ENCODE measurements at places on chromosomes 6 and 20.

DNA sequence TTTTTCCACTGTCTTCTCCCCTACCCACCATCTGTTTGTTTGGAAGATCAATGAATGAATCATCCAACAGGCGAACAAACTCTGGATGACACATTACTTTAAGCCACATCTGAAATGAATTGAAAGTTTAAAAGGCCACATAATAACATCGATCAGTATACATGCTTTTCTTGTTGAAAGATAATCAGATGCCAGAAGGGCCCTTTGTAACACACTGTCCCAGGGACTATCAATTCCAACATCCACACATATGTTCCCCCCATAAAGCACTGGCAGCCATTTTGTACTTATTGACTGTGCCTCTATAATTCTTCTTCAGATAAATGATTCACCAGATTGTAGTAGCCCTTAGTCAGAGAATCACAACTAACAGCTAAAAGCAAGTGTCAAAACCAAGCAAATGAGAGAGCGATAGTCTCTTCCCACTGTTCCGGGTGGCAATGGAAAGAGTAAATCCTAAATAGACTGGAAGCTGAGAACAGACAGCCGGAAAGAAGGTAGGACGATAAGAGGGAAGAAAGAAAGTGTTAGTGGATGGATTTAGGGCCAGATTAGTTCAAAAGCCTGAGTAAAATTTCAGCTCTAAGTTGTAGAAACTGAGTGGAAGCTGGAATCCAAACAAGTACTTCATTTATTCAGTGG, 184.9 kb upstream of the TENT5A start:
- no peak for DNase-seq

- DNase-seq: no peak
Observed at GRCh38 chr20:6611911-6612605, 155.4 kb upstream of the BMP2 start.

DNA sequence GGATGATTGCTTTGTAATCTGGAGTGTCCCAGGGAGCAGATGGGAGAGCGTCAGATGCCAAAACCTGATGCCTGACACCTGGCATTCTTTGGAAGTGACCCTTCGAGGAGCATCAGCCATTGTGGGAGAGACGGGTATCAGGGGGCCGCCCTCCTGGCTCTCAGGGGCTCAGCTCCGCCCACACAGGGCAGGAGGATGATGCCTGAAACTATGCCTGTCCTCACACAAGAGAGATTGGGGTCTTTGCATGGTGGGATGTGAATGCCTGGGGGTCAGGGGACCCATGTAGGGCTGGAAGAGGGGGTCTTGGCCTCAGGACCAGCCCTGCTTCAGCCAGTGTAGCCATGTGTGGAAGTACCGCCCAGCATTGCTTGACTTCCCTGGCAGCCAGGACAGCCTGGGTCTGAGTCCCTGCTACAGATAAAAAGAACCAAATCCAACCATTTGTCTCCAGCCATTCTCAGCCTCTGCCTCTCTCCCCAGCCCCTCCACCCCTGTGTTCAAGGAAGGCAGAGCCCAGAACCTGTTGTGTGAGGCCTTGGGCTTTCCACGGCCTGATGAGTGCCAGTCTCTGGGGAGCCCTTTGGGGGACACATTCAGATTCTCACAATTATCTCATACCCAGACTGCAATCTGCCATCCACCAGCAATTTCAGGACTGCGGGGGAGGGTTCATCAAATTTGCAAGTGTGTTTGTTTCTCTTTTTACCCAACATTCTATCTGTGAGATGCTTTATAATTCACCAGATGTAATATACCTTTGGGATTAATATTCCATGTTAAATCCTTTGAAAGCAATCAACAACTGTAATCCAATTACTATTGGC, 371.2 kb downstream of the PREX1 start:
- no peak for DNase-seq

- DNase-seq: no peak
Observed at GRCh38 chr20:1721687-1722512, 64.3 kb upstream of the SIRPG start.

- no peak for DNase-seq
Observed at GRCh38 chr20:36549942-36550789, 8.8 kb downstream of the MYL9 start.

DNA sequence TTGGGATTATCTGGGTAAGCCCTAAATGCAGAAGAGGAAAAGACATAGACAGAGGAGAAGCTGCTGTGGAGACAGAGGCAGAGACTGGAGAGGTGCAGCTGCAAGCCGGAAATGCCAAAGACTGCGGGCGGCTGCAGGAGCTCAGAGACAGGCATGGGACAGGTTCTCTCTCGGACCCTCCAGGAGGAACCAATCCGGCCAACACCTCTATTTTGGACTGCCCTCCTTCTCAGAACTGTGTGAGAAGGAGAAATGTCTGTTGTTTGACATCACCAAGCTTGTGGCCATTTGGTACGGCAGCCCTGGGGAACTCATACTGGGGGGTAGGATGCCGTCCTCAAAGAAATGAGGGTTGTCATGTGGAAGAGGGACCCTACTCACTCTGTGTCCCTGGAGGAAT, 95.0 kb downstream of the DHX35 start:
- no peak for DNase-seq

DNA sequence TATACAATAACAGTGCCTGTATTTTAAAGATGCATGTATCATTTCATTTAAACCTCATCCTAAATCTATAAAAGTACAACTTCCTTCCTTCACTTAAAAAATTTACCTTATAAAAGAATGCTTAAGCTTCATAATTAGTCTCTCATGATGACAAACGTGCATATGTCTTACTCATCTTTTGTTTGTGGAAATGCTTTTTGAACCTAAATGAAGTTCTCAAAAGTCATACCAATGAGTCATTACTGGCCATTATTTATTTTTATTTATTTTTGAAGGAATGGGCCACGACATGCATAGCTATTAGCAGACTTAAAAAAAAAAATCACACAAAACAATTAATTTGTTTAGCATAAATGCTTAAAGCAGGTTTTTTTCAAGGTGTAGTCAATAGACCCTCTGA, 3.7 kb downstream of the TFB1M start:
- no peak for DNase-seq

DNA sequence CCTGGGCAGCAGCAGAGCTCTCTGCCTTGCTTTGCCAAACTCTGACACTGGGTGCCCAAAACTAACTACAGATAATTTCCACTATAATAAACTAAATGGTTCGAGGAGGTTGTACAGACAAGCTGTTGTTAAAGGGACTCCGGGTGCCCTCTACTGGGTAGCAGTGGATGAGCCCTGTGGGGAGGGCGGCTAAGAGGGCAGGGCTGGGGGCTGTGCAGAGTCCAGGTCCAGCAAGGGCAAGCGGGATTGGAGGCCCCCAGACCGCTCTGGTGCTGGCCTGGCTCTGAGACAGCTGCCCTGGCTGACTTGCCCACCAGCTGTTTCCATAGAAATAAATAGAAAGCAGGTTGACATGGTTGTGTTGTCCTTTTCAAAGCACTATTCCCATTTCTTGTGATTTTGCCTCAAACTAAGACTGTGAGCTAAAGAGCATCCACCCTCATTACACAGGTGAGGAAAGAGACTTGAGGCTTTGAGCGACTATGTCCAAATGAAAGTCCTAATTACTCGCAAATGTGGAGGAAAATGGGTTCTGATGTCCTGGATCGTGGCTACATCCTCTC, 167.6 kb upstream of the CST7 start:
- DNase-seq: no peak

GRCh38 chr20:51062065-51062464, 39.2 kb upstream of the KCNG1 start:
- DNase-seq: no peak

- no peak for DNase-seq
Observed at GRCh38 chr6:49676671-49677281, 36.6 kb downstream of the CRISP2 start.

GRCh38 chr20:44080064-44080463, 106.9 kb downstream of the JPH2 start:
- no peak for DNase-seq

- no peak for DNase-seq
Observed at GRCh38 chr6:163857421-163857820, 442.9 kb downstream of the QKI start.

GRCh38 chr6:30035784-30036183, 25.3 kb upstream of the POLR1H start:
- no peak for DNase-seq

GRCh38 chr20:57624124-57624523, 3.9 kb upstream of the ZBP1 start:
- DNase-seq: no peak
